ENCODE measurements at places on chromosomes 4 and X. TPM values are rescaled to one million over a fixed set of nuclear protein-coding genes. Genes with fewer than 3 reads are reported as not detected.

The F8A3 gene
- 5.9 TPM for total RNA-seq

The MAGEB10 gene
- total RNA-seq = not detected

The RNF150 gene
- 38.4 TPM for total RNA-seq

The BANK1 gene
- total RNA-seq = 1.6 TPM

The NOCT gene
- 6.8 TPM for total RNA-seq

The MAGED4 gene
- total RNA-seq = 1.3 TPM

The DOK7 gene
- total RNA-seq = 21.5 TPM

GRCh38 chrX:11239230-11239629 lies 54.0 kb upstream of the AMELX start:
- no peak for DNase-seq

- no peak for DNase-seq
Measured at GRCh38 chr4:173490817-173491528, 39.1 kb downstream of the HAND2 start.

DNA sequence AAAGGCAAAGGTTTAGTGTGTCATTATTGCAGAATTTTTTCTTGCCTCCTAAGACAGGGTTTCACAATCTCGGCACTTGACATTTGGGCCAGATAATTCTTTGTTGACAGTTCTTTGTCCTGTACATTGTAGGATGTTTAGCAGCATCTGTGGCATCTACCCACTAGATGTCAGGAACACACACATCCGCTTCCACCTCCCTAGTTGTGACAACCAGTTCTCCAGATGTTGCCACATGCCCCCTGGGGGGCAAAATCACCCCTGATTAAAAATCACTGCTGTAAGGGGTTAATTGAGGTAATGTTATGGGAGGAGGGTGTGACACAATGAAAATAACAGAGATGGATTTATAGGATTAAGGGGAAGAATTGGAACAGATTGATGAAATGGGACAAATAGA lies 75.3 kb downstream of the HMGB2 start:
- DNase-seq = no peak

The RNF128 gene
- 1.1 TPM for total RNA-seq

- DNase-seq = no peak
Measured at GRCh38 chr4:56817840-56818491, 3.5 kb downstream of the SPINK2 start.

GRCh38 chr4:158768555-158769174 lies at the start of gene FNIP2:
Gene FNIP2 (plus strand): TSS chr4:158769026. CDS start chr4:158769213, 187 bp downstream.
- peak; percentile 89 for DNase-seq
